RCC 7860 (cell line): ENCODE measurements at places on chromosomes 12 and 14.

DNA sequence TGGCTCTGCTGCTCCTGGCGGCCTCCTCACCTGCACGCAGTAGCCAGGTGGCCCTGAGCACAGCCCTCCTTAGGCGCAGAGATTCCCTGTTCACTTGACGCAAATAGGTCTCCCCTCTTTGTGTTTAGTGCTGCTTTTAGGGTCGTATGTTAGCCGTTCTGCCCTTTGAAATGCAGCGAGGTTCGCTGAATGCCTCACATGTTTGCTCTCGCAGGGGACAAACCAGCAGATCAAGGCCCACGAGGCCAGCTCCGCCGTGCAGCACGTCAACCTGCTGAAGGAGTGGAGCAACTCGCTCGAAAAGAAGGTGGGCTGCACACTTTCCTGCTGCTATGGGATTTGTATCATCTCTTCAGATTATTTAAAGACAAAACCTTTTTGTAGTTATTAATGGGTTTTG is 31.4 kb upstream of the AMN start:
- DNase-seq: no peak

DNA sequence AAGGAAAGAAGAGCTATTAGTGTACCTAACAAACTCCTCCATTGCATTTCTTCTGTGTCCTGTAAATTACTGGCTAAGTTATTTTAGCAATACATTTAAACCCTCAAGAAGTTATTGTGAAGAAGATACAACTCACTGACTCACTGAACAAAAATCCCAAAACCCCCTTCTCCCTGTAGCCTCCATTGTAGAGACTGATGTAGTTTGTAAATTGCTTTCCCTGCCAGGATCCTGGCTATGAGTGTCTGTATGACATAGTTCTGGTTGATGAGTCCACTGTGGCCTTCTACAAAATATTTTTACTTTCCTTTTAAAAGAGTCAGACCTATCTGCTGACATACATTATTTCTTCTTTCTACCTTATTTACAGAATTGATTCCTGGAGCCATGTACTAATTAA is 155.6 kb downstream of the SLC6A15 start:
- DNase-seq: no peak

DNA sequence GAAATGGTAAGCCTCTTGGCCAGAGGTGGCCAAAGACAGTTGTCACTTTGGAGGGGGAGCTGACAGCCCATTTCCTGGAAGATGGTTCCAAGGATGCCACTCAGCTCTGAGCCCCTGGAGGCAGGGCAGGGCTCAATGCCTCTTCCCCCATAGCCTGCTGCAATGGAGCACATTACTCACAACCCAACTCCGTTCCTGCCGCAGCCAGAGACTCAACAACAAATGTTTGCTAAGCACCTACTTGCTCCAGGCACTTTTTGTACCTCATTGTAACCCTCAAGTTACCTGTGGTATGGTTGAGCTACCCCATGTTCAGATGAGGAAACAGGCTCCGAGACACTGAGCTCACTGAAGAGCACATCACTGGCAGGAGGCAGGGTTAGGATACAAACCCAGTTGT is 19.5 kb downstream of the IRF2BPL start:
- DNase-seq: no peak

DNA sequence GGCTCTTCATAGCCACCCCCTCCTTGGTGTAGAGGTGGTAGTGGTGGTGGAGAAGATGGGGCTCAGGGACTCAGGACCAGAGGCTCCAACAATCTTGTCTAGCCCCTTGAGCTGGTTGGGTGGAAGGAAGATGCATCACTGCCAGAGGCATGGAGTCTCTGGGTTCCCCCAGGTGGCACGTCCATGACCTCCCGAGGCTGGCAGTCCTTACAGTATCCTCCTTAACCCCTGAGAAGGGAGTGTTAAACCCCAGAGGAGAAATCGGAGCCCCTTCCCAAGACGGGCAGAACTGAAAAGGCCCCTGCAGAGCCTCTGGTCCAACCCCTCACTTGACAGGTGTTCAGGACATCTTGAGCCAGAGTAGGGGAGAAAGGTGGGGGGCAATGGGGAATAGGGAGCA is 9.1 kb downstream of the KRT83 start:
- no peak for DNase-seq

GRCh38 chr14:24935796-24936195 is 114.2 kb downstream of the STXBP6 start:
- no peak for DNase-seq

GRCh38 chr12:70508178-70508577 is 129.1 kb downstream of the PTPRB start:
- DNase-seq: no peak

- no peak for DNase-seq
Observed at GRCh38 chr14:58671436-58671835, 33.7 kb downstream of the DACT1 start.

DNA sequence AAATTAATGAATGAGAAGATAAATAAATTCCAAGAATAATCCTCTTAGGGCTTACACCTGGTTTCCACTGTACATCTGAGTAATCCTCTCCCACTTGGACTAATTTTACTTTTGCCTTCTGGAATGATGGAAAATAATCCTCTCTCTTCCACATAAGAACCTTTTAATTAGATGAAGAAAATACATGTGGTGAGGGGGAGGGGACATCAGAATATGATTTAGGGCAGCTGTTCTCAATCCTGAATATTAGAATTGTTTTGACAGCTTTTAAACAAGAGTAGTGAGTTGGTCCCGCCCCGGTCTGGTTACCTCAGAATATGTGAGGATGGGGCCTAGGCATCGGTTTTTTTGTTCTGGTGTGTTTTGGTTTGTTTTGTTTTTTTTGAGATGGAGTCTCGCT is 51.5 kb downstream of the HECTD4 start:
- DNase-seq: no peak

- DNase-seq: no peak
Observed at GRCh38 chr12:14803830-14804160, 325 bp downstream of the C12orf60 start.

- no peak for DNase-seq
Observed at GRCh38 chr14:104147346-104148125, 9.1 kb downstream of the KIF26A start.

DNA sequence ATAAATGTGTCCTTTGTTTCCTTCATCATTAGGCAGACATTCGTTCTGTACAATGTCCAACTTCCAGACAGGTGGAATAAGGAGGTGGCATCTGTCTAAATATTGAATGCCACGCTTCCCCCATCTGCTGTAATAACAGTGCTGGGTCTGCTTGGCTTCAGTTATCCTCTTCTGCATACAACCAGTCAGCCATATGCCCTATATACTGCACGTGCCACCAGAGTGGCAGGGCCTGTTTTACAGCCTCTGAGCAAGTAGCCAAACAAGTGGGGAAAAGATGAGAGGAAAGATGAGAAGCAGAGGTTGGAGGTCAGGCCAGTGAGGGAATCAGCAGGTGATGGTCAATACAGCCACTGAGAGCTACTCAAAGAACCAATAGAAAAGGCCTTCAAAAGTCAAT is 55.4 kb downstream of the OTX2 start:
- no peak for DNase-seq

GRCh38 chr14:29227631-29228030 is 461.0 kb downstream of the FOXG1 start:
- no peak for DNase-seq
